Caudate nucleus (tissue), 63 donors: ENCODE measurements at places on chromosomes 16 and 17.

DNA sequence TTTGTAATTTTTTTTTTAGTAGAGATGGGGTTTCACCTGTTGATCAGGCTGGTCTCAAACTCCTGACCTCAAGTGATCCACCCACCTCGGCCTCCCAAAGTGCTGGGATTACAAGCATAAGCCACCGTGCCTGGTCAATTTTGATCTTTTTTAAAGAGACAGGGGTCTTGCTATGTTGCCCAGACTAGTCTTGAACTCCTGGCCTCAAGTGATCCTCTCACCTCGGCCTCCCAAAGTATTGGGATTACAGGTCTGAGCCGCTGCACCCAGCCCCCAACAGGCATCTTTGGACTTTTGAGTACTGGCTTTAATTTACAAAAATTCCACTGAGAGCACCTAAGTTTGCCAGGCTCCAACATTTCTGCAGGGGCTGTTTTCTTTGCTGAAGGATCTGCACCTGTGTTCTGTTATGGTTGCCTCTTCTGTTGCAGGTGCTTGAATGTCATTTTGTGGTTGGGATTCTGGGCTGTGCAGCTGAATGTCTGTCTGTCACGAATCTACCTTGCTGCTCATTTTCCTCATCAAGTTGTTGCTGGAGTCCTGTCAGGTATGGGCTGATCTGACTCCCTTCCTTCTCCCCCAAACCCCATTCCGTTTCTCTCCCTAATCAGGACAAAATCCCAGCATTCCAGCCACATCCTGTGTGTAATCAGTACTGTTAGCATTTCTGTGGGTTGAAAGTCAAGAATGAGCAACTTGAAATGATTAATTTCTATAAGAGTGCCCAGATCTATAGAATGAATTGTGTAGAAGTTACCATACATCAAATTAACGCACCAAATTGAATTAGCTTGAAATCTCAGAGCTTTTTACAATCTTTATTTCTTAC, 8.5 kb downstream of the G6PC1 start:
- no peak for DNase-seq

DNA sequence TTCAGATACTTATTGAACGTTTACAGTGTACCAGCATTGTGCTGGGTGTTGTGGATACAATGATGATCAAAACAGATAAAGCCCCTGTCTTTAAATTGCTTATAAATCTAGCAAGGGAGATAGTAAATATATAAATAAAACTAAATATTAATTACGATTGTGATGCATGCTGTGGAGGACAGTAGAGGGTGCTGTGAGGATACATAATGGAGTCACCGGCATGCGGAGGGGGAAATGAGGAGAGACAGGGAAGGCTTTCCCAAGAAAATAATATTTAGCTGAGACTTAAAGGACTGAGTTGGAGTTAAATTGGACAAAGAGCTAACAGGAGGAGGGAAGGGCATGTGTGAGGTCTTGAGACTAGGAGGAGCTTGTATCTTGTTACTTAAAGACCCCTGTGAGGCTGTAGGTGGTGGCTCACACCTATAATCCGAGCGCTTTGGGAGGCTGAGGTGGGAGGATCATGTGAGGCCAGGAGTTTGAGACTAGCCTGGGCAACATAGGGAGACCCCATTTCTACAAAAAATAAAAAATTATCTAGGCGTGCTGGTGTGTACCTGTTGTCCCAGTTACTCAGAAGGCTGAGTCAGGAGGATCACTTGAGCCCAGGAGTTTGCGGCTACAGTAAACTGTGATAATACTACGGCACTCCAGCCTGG, 2.4 kb downstream of the DHRS7B start:
- DNase-seq = no peak

GRCh38 chr16:55706739-55707384, 51.1 kb downstream of the SLC6A2 start:
- no peak for DNase-seq

DNA sequence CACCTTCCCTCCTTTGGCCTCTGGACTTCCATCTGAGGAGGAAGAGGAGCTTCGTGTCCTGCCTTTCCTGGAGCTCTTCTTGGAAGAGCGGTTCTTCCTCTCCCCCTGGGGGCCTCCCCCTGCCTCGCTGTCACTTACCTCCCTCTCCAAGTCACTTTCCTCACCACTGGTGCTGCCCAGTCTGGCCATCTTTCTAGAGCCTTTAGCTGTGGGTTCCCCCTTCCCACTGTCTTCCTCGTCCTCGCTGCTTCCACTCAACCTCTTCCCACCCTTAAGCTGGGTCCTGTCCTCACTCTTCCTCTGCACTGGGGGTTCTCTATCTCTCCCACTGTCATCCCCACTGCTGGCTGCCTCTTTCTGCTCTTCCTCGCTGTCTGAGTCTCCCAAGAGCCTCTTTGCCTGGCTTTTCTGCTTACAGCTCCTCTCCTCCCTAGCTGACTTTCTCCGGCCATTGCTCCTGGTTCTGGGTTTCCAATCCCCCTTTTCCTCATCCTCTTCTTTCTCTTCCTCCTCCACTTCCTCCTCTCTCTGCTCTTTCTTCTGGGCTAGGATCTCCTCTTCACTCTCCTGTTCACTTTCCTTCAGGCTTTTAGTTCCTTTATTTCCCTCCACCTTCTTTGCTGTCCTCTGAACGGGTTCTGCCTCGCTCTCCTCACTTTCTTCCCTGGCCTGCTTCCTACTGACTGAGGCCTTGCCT, 1.4 kb downstream of the HIRIP3 start:
- DNase-seq = no peak

DNA sequence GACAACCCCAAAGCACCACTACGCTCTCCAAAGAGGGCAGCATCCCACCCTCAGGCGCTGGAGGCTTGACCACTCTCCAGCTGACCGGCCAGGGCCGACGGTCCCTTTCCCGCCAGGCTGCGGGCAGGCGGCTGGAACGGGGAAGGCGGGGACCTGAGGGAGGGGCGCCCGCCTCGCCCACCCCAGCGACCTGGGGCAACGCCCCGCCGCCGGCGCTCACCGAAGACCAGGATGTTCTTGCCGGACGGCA, 431 bp downstream of the DYNC1LI2 start:
- DNase-seq = no peak

- DNase-seq = no peak
Measured at GRCh38 chr16:54482892-54483574, 196.4 kb upstream of the IRX3 start.

- peak; percentile 86 for DNase-seq
Measured at GRCh38 chr17:20155258-20156195, 146.4 kb downstream of the SPECC1 start.

DNA sequence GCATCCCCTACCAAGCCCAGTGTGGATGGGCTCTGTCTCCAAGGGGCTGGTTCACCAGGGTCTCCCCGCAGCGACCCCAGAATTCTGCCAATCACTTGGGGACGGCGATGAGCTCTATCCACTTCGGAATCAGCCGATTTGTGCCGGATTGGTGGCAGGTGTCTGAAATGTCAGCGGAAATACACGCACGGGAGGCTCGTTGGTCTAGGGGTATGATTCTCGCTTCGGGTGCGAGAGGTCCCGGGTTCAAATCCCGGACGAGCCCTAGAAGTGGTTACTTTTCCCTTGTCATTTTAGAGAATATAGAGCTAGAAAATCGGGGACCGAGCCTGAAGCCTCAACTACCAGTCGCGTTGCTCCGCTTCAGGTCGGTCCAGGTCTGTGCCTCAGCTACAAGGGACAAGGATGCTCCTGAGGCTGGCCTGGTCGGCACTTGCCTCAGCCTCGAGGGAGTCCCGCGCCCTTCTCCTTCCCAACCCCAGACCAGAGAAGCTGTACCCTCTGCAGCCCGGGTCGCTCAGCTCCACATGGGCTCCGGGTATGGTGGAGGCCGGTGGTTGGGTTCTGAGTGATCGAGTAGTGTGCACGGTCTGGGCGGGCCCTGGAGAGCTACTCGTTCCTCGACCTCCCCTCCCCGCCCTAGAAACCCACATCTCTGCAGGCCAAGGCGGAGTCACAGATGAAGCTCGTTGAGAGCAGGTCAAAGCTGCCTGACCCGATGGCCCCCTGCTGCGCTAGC, 16.0 kb upstream of the OR1F1 start:
- DNase-seq = no peak

- no peak for DNase-seq
Measured at GRCh38 chr17:80892900-80893603, 98.6 kb upstream of the CHMP6 start.

DNA sequence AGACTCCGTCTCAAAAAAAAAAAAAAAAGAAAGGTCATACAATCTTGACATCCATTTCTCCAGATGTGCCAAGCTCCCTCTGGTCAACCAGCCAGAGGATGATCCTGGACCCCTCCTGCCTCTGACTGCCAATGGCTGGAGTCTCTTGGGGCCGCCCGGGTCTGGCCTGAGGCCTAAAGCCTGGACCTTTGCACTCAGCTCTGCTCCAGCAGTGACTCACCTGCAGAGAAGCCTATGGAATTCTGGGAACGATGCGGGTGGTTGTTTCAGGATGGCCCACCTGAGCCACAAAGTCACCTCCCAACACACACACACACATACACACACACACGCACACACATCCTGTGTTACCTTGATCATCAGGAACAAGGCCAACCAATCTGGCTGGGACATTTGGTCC, 64.0 kb upstream of the DNAH17 start:
- no peak for DNase-seq

- DNase-seq = no peak
Measured at GRCh38 chr17:78130437-78131101, at the start of gene TMC8. Gene TMC8 (plus strand): TSS chr17:78130771. CDS start chr17:78131589, 818 bp downstream.

DNA sequence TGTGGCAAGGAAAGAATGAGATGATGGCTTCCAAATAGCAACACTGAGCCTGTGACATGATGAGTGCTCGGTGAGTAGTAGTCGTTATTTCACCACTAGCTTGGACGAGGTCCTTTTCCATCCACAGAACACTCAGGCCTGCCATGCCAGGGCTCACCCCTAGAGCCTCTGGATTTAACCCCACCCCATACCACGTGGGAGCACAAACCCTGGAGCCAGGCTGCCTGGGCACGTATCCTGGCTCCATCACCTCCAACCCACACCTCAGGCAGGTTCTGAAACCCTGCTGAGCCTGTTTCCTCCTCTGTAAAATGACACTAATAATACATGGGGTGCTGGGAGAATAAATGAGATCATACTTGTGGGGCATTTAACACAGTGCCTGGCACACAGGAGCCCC, 192.4 kb downstream of the KATNIP start:
- no peak for DNase-seq

DNA sequence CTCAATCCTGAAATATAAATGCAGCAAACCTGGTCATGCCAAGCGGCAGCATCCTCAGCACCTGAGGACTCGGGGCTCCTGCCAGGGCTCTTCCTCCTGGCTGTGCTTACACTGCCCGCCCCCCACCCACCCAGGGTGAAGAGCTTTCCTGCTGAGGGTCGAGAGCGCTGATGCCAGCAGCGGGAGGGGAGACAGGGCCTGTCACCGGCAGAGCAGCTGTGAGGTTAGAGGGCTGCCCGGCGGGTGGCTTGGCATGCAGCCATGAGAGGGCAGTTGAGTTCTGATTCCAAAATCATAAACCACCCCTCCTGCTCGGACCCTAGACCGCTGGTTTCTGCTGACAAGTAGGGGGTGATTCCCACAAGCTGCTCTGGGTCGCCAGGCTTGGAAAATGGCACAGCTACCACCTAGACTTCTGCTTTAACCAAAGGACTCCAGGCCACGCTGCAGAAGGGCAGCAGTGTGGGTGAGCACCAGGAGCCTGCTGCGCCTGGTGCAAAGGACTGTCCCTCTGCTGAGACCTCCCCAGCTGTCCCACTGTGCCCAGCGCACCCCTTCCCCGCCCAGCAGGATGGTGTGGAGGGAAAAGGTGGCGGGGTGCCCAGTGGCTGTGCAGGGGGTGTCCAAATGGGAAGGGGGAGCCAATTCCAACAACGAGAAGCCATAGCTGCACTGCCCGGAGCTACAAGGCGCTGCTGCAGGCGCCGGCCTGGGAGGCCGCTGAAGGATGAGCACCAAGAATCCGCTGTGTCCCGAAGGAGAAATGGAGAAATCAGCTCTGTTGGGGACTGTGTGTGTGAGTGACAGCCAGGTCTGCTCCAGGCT, 26.6 kb downstream of the MXRA7 start:
- DNase-seq = no peak

- no peak for DNase-seq
Measured at GRCh38 chr16:7218936-7219335, 113.7 kb upstream of the RBFOX1 start.

DNA sequence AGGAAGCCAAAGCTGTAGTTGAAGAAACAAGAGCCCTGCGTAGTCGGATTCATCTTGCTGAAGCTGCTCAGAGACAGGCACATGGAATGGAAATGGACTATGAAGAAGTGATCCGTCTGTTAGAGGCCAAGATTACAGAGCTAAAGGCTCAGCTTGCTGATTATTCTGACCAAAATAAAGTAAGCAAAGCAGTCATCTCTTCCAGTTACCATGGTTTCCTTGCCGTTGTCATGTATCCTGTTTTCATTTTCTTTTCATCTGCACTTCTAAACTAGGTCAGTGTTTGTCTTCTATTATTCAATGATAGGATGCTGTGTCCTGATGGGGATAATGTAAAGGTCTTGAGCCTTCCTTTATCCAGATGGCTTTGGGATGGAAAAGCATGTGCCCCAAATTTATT, 104.3 kb downstream of the STXBP4 start:
- no peak for DNase-seq

- DNase-seq = no peak
Measured at GRCh38 chr16:9953908-9954570, 228.2 kb downstream of the GRIN2A start.

- DNase-seq = no peak
Measured at GRCh38 chr16:66367968-66368891, 1.7 kb downstream of the CDH5 start.

DNA sequence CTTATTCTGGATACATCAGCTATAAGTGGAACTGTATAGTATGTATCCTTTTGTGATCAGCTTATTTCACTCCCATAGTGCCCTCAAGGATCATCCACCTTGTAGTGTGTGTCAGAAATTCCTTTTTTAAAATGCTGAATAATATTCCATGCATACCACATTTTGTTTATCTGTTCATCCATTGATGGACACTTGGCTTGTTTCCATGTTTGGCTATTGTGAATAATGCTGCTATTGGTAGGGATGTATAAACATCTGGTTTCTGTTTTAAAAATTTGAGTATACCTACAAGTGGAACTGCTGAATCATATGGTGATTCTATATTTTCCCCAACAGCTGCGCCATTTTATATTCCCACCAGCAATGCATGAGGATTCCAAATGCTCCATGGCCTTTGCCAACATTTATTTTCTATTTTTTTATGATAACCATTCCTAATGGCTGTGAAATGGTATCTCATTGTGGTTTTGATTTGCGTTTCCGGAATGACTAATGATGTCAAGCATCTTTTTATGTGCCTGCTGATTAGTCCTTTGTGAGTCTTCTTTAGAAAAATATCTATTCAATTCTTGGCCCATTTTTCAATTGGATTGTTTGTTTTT, 11.6 kb downstream of the RCVRN start:
- DNase-seq = no peak
